ENCODE measurements at places on chromosomes 2 and 18.

DNA sequence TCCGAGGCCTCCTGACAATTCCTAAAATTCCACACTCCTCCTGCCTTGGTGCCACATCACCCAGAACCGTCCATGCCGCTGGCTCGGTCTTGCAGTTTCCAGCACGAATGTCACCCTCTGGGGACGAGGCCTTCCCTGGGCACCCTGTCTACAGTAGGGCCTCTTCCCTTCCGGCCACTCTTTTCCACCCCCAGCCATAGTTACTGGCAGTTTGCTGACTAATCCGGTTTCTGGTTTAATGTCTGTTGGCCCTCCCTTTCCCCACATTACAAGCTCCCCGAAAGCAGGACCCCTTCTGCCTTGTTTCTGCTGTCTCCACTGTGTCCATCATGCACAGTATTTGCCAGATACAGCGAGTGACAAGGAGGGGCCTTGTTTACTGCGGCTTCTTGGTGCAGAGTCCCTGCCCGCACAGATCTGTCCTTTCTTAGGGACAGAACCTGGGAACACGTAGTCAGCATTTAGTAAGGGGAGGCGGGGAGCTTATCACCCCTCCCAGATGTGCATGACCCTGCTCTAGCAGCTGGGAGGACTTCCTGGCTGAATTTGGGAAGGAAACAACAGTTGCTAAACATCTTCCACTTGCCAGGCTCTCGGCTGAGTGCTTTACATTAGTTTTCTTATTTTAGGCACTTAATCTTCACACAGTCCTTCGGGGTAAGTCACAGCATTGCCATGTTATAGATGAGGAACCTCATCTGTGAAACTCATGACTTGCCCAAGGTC, 23.6 kb upstream of the CATIP start:
- peak; percentile 74 for DNase-seq

- no peak for DNase-seq
Observed at GRCh38 chr2:55916473-55917049, 7.0 kb downstream of the EFEMP1 start.

DNA sequence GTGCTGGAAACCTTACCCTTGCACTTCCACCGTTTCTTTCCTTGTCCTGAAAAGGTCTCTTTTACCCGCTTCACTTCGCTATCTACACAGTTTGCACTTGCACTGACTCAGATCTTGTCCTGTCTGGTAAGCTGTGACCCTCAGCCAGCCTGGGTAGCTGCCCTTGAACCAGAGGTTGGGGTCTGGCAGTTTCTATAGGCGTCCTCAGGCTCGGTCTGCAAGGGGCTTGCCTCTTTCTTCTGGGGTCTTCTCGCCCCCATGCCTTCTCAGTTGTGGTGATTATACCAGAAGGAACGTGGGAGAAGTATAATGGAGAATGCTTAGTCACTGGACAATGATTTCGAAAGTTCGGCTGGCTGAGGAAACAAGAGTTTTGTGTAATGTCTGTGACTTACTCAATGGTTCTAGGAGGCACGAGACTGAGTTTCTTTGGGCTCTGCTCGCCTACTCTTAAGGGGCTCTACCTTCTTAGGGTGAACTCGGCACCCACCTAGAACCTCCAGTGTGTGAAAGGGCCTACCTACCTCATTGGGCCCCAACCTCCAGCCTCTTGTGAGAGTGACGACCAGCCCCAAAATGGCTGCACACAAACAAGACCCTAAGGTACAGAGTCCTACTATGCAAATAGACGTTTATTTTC, 6.9 kb upstream of the STAT1 start:
- peak; percentile 96 for DNase-seq

DNA sequence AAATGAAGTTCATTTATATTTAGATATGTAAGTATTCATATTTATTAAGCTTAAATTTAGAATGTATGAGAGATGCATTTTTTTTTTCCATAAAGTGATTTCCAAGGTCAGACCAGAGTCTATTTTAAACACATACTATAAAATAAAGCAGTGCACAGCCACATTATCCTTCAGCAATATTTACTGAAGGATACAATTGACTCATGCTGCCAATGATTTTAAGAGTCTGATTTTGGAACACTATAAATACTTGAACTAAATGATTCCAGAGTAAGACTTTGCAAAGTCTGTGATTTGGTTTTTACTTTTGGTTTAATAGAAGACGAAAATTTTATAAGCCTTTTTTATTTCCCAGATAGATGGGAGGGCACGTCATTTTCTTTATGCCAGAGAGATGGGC, 107.1 kb downstream of the EPHA4 start:
- no peak for DNase-seq

GRCh38 chr18:49547701-49548100, 14.2 kb upstream of the LIPG start:
- DNase-seq = no peak

GRCh38 chr2:231412618-231412963, 17.1 kb downstream of the B3GNT7 start:
- no peak for DNase-seq

DNA sequence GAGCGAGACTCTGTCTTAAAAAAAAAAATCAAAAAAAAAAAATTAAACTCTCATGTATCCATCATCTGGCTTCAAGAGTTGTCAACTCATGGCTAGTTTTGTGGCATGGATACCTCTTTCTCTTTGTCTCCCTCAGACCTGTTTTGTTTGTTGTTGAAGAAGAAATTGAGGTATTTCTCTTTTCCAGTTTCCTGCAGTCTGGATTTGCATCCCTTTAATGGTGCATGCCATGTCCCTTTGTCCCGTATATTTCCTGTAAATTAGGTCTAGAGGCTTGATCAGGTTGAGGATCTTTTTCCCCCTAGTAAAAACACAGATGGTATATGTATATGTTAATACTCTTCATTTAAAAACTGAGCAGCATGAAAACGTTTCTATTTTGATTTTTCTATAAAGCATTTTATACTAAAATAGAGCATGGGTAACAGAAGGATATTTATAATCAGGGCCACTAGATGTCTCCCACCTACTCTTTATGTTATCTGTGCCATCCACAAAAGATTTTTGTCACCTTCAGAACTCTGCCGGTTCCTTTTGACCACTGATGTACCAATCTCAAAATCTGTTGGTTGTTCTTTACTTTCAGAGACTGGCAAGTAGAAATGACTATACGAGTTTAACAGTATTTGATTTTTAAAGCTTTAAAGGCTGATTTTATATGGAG, 80.1 kb downstream of the GALNT1 start:
- DNase-seq = no peak

DNA sequence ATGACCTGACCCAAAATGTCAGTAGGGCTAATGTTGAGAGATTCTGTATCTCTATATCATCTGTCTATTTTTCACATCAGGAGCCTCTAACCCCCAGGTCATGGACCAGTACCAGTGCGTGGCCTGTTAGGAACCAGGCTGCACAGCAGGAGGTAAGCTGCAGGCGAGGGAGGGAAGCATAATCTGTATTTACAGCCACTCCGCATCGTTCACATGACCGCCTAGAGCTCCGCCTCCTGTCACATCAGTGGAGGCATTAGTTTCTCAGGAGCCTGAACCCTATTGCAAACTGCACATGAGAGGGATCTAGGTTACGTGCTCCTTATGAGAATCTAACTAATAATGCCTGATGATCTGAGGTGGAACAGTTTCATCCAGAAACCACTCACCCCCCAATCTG, 180.6 kb downstream of the RDH14 start:
- no peak for DNase-seq

DNA sequence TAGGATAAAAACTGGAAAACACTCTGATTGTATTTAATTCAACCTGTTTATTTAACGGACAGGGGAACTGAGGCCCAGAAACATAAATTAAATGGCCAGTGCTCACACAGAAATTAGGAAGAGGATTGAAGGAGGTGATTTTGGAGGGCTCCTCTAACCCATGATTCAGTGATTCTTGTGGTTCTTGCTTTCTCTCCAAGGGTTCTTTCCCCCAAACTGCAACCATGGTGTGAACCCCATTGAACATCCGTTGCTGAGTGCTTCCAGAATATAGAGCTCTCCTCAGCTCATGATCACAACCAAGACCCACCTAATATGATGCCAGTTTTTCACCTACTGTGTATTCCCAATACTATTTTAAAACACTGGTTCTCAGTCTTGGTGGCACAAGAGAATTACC, 41.4 kb downstream of the BMP10 start:
- DNase-seq = no peak

GRCh38 chr18:22846088-22846683, 86.9 kb upstream of the RBBP8 start:
- DNase-seq = no peak

GRCh38 chr2:149423630-149424029, 93.2 kb downstream of the LYPD6 start:
- no peak for DNase-seq

DNA sequence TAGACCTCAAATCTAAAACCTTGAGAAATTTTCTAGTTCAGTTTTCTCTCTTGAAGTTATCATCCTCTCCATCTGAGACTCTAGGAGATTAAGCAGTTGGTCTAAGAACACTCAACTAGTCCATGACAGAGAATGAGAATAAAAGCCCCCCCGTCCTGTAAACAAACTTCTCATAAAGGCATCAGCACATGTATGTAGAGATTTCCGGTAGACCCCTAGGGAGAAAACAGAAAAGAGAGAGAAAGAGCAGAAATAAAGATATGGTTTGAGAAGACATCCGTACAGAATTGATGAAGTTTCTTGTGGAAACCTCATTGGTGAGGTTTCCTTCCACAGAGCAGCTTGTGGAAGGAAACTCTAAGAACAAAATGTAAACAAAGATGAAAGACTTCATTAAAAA, 3.2 kb upstream of the GPR155 start:
- no peak for DNase-seq

DNA sequence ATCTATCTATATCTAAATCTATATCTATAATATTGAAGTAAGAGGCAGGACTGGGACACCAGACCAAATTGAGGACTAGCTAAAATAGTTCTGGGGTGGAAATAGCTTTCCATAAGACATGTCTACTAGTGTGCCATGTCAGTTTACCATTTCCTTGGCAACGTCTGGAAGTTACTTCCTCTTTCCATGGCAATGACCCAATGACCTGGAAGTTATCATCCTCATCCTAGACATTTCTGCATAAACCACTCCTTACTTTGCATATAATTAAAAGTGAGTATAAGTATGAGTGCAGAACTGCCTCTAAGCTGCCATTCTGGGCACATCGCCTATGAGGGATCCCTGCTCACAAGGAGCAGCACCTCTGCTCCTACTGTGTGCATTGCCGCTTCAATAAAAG, 734.0 kb upstream of the GCFC2 start:
- DNase-seq = no peak

GRCh38 chr2:88248280-88248828, 78.2 kb downstream of the THNSL2 start:
- peak; percentile 65 for DNase-seq

DNA sequence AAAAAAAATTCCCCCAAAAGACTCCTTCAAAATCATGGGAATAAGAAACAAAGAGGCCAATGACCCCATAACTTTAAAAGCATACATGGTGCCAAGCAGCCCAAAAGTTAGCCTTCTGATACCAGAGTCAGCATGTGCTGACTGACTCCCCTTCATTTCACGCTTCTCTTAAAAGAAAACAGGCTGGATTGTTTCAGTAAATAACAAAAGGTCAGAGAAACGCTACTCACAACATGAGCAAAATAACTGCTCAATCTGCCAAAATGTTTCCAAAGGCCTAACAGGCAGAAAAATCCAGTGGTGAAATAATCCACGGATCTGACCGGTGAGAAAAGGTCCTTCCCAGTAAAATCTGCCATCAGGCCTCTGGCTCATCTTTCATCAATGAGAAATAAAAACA, 71.6 kb downstream of the BCL2 start:
- no peak for DNase-seq

DNA sequence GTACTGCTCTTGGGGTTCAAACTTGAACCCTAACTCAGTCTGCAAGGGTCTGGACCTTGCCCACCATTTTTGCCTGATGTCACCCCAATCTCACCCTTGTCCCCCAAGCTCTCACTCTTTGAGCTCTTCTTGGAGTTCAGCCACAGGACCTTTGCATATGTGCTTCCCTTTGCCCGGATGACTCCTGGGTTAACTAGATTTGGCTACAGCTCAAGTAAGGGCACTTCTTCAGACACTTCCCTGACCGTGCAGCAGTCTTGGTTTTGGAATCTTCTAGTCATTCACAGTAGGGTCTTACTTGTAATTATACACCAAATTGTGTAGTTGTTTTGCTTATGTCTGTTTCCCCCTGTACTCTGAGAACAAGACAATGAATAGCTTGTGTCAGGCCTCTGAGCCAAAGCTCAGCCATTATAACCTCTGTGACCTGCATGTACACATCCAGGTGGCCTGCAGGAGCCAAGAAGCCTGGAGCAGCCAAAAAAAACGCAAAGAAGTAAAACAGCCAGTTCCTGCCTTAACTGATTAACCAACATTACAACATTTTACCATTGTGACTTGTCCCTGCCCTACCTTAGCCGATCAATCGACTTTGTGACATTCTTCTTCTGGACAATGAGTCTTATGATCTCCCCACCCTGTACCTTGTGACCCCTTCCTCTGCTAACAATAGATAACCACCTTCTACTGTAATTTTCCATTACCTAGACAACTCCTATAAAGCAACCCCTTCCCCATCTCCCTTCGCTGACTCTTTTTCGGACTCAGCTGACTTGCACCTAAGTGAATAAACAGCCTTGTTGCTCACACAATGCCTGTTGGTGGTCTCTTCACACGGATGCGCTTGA, 1.0 kb upstream of the MOGAT1 start:
- no peak for DNase-seq

DNA sequence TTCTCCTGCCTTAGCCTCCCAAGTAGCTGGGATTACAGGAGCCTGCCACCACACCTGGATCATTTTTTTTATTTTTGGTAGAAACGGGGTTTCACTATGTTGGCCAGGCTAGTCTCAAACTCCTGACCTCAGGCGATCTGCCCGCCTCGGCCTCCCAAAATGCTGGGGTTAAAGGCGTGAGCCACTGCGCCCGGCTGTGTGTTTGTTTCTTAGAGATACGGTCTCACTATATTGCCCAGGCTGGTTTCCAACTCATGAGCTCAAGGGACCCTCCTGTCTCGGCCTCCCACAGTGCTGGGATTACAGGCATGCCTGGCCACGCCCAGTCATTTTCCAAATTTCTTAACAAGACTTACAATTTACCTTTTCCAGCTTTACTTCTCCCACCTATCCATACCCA, 940 bp upstream of the MRPL19 start:
- DNase-seq = no peak

GRCh38 chr2:72011791-72012190, 135.9 kb downstream of the CYP26B1 start:
- DNase-seq = no peak

DNA sequence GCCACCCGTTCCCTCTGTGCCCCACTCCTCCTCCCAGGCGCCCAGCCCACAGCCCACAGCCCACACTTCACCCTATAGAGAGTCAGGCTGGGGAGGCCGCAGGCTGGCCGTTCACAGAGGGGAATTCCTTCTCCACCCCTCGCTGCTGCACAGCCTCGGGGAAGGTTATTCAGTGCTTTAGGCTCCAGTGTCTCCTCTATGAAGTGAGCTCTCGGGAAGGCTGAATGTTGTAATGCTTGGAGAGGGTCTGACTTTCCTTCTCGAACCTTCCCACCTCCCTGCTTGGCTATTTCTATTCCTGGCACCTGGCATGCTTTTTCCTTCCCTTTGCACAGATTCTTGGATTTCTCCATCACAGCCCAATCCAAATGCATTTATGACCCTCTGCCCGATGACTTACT, 62.5 kb upstream of the SMAD7 start:
- DNase-seq = no peak
